Hematopoietic multipotent progenitor cell treated with erythropoietin and hydrocortisone succinate and interleukin-3 and kit ligand, for 6 days (in vitro differentiated cells): ENCODE measurements at places on chromosomes 4 and X.

GRCh38 chrX:26586570-26586969 lies 370.6 kb downstream of the MAGEB5 start:
- DNase-seq, result no peak

DNA sequence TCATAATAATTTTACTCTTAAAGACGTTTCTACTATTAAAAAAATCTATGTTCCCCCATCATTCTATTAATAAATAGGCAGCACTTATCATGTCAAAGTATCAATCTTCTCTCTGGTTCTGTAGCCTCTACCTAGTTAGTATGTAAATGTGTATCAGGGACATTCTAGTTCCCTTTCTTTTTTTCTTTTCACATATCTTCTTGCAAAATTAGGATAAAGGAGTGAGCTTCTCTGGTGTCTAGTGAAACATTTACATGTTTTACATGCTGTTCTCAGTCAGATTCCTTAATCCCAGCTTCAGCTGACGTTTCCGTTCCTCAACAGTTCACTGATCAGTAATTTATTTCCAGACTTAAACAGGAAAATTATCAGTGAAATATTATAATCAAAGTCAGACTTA lies 11.8 kb downstream of the PCDH10 start:
- no peak for DNase-seq

- DNase-seq, result no peak
Measured at GRCh38 chr4:7716010-7716721, 223.5 kb downstream of the AFAP1 start.

DNA sequence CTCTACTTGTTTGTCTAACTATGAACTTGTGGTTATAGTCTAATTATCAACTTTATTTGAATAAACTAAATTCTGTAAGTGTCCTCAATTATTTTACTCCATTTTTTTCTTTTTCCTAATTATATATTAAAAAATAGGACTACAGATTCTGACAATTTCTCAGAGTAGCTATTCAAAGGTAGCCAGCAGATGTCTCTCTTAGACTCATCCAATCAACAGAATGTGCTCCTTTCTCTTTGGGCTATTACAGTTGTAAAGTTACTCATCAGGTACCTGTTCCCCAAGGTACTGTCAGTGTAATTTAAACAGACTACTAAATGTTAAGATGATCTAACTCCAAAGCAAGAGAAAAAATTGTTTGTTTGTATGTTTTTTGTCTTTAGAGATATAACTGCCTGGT lies 248.6 kb downstream of the PCDH18 start:
- no peak for DNase-seq

GRCh38 chrX:131958724-131959123 lies 64.4 kb upstream of the STK26 start:
- DNase-seq, result peak; percentile 16
